ENCODE measurements at places on chromosomes 7 and 10. TPM values are rescaled to one million over a fixed set of nuclear protein-coding genes. Genes with fewer than 3 reads are reported as not detected.

The CLRN3 gene
- total RNA-seq, result not detected

DNA sequence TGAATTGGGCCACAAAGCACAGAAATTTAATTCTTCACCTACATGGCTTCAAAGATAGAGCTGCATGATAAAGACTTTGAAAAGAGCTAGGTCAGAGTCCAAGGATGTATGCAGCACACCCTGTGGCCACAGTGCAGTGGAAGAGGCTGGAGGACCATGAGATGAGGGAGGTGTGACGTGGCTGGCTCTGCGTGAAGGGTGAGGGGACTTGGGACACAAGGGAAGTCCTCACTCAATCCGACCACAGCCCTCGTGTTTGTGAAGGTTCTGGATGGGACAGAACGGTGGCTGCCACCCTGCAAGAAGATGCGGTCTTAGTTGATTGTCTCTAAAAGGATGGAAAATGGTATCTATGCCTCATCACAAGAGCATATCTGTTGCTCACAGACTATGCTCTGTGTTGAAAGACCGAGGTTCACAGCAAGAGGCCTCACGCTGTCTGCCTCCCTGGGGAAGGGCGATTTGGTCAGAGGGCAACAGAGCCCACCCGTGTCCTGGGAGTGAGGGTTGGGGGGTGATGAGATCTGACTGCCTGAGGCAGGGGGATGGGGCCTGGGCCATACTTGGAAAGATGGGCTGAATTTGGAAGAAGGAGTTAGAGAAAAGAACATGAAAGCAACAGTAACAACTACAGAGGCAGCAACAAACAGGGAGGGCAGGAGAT lies 174.4 kb upstream of the SHH start:
- no peaks in the 10 kb centered on the region for H3K36me3 ChIP-seq
- H3K4me1 ChIP-seq, result peaks cover 7% of the 10 kb centered on the region
- DNase-seq, result no peak
- no peak overlapping the region for H3K4me3 ChIP-seq
- H3K27me3 ChIP-seq, result peaks cover 6% of the 10 kb centered on the region

The MMS19 gene
- 108 TPM for total RNA-seq

The PDLIM1 gene
- total RNA-seq, result 1.1 TPM

DNA sequence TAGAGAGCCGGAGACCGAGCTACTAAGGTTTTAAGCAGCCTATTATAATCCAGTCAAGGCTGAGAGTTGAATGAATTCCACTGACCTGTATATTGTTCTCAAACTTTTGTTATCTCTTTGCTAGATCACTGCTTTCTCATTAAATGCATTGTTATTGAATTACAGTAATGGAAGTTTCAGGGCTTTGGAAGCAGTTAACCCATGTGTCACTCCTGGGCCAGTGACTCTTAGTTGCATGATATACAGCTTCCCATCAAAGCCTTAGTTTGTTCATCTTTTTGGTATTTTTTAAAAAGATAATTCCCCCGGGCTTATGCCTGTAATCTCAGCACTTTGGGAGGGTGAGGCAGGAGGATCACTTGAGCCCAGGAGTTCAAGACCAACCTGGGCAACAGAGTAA lies 55.4 kb upstream of the KIAA1217 start:
- no peak overlapping the region for H3K27ac ChIP-seq
- H3K36me3 ChIP-seq, result no peaks in the 10 kb centered on the region
- H3K4me3 ChIP-seq, result no peak overlapping the region
- DNase-seq, result no peak
- no peaks in the 10 kb centered on the region for H3K27me3 ChIP-seq
- H3K4me1 ChIP-seq, result no peaks in the 10 kb centered on the region

DNA sequence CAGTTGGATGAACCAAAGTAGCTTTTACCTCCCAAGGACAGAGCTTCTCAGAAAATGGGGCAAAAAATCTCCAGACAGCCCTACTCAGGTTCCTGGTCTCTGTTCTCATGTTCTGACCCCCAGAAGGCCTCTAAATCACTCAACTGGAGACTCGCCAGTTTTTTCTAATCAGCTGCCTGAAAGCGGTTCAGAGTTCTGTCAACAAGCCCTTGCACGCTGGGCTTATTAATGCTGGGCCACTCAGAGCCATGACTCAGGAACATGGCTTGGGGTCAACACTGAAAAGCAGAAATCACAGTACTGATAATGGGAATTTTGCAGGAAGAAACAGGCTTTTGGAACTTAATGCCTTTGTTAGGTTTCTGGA lies 15.3 kb downstream of the ECHDC3 start:
- H3K4me3 ChIP-seq, result no peak overlapping the region
- H3K4me1 ChIP-seq, result peaks cover 4% of the 10 kb centered on the region
- H3K27ac ChIP-seq, result no peak overlapping the region
- no peak for DNase-seq
- H3K36me3 ChIP-seq, result no peaks in the 10 kb centered on the region
- no peaks in the 10 kb centered on the region for H3K27me3 ChIP-seq

The BICC1 gene
- total RNA-seq, result not detected

GRCh38 chr7:107773027-107773426 lies 29.1 kb downstream of the CBLL1 start:
- no peaks in the 10 kb centered on the region for H3K36me3 ChIP-seq
- no peak overlapping the region for H3K4me3 ChIP-seq
- H3K4me1 ChIP-seq, result peaks cover 8% of the 10 kb centered on the region
- no peak for DNase-seq
- no peak overlapping the region for H3K27ac ChIP-seq
- H3K27me3 ChIP-seq, result no peaks in the 10 kb centered on the region

- no peak overlapping the region for H3K27ac ChIP-seq
- no peaks in the 10 kb centered on the region for H3K4me1 ChIP-seq
- no peak overlapping the region for H3K4me3 ChIP-seq
- H3K27me3 ChIP-seq, result peaks cover 15% of the 10 kb centered on the region
Measured at GRCh38 chr10:13376297-13376696, 28.2 kb upstream of the SEPHS1 start.

GRCh38 chr10:398954-399353 lies 263.7 kb downstream of the ZMYND11 start:
- no peak for DNase-seq
- H3K27me3 ChIP-seq, result no peaks in the 10 kb centered on the region
- no peak overlapping the region for H3K27ac ChIP-seq
- peaks cover 2% of the 10 kb centered on the region for H3K4me1 ChIP-seq

GRCh38 chr7:143323653-143324052 lies 7.7 kb downstream of the CLCN1 start:
- H3K4me3 ChIP-seq, result no peak overlapping the region
- H3K27ac ChIP-seq, result no peak overlapping the region
- H3K36me3 ChIP-seq, result no peaks in the 10 kb centered on the region
- no peak for DNase-seq
- no peaks in the 10 kb centered on the region for H3K27me3 ChIP-seq

DNA sequence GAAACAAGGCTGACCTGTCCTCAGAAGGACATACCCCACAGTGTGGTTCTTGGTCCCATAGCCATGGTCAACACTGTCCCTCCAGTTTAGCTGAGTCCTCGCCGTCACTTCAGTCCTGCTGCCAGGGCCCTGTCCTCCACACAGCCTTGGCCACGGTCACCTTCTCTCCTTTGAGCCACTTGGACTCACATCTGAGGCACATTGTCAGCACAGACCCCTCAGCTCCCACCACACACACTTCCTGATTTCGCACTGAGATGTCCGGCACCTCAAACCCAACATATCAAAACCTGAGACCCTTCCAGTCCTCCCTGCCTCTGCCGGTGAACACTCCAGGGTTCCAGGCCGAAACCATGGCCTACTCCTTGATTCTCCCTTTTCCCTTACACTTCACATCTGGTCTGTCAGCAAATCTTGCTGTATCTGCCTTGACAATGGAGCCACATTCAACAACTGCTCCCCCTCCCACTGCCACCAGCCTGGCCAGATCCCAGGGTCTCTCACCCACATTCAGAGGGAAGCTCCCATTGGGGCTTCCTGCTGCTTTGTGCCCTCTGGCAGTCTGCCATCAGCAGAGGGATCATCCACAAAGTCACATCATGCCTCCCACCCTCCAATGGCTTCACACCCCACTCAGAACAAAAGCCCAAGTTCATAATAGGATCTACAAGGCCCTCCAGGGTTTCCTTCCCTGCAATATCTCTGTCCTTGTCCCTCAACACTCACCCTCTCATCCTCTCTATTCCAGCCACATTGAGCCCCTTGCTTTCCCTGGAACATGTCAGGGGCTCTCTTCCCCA lies 219.6 kb upstream of the SHH start:
- H3K27ac ChIP-seq, result no peak overlapping the region
- H3K4me3 ChIP-seq, result no peak overlapping the region
- H3K36me3 ChIP-seq, result no peaks in the 10 kb centered on the region
- no peaks in the 10 kb centered on the region for H3K27me3 ChIP-seq

GRCh38 chr10:12250181-12250580 lies 54.2 kb downstream of the CDC123 start:
- no peaks in the 10 kb centered on the region for H3K27me3 ChIP-seq
- H3K27ac ChIP-seq, result no peak overlapping the region
- peaks cover 30% of the 10 kb centered on the region for H3K36me3 ChIP-seq
- H3K4me1 ChIP-seq, result no peaks in the 10 kb centered on the region
- no peak for DNase-seq
- no peak overlapping the region for H3K4me3 ChIP-seq

DNA sequence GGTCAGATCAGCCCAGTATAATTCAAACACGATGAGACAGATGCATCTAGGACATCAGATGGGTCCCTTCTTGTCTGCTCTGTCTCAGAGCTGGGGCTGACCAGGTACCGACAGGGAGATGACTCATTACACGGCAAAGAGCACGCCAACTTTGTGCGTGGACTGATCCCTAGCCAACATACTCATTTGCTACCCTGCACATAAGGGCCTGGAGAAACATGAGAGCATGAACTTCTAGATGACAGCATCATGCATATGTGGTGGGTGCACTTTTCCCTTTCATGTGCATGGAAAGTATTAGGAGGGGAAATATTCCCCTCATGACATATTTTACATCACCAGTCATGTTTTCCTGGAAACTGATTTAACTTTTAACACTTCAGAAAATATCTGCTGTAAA lies 35.1 kb upstream of the NPVF start:
- H3K27me3 ChIP-seq, result peaks cover 2% of the 10 kb centered on the region
- H3K27ac ChIP-seq, result no peak overlapping the region
- H3K4me1 ChIP-seq, result peaks cover 25% of the 10 kb centered on the region
- peak; percentile 3 for DNase-seq

The NEUROG3 gene
- 1.3 TPM for total RNA-seq
